ENCODE measurements at places on chromosomes 12 and 14. TPM values are rescaled to one million over a fixed set of nuclear protein-coding genes. Genes with fewer than 3 reads are reported as not detected.

SAMD15 gene
- polyA plus RNA-seq = 2.2 TPM

KLRC2 gene
- 0.28 TPM for polyA plus RNA-seq

OAS2 gene
- polyA plus RNA-seq = 5.6 TPM

RTN1 gene
- polyA plus RNA-seq = 0.93 TPM

NFE2 gene
- 0.05 TPM for polyA plus RNA-seq

ANO4 gene
- 1.8 TPM for polyA plus RNA-seq

ENO2 gene
- polyA plus RNA-seq = 19.4 TPM

CNTN1 gene
- 26.7 TPM for polyA plus RNA-seq

FSCB gene
- not detected for polyA plus RNA-seq

GPRC5D gene
- 0.22 TPM for polyA plus RNA-seq

ARG2 gene
- polyA plus RNA-seq = 3.9 TPM

FGF23 gene
- not detected for polyA plus RNA-seq

ITGB7 gene
- polyA plus RNA-seq = 3.1 TPM

SLC8B1 gene
- 61.0 TPM for polyA plus RNA-seq
